ENCODE measurements at places on chromosomes 2 and 18. TPM values are rescaled to one million over a fixed set of nuclear protein-coding genes. Genes with fewer than 3 reads are reported as not detected.

Gene CCDC74A
- total RNA-seq, result 13.9 TPM

Gene ALPP
- total RNA-seq, result 20.3 TPM

Gene SLC25A12
- 15.0 TPM for total RNA-seq

Gene BUB1
- total RNA-seq, result 45.1 TPM

Gene SKOR2
- total RNA-seq, result not detected
